Endothelial cell of coronary artery (primary cell): ENCODE measurements at places on chromosomes 6 and 20. TPM values are rescaled to one million over a fixed set of nuclear protein-coding genes. Genes with fewer than 3 reads are reported as not detected.

WFDC5 gene
- not detected in 2 replicates for total RNA-seq

STX11 gene
- 5.7 and 10.4 TPM in 2 replicates for total RNA-seq

CST2 gene
- not detected in 2 replicates for total RNA-seq

RAD21L1 gene
- total RNA-seq = under 0.01 and 0.09 TPM in 2 replicates

RAET1L gene
- total RNA-seq = not detected in 2 replicates

MYB gene
- 0.09 and 0.19 TPM in 2 replicates for total RNA-seq

MYBL2 gene
- total RNA-seq = 10.3 and 20.7 TPM in 2 replicates

PDYN gene
- total RNA-seq = not detected in 2 replicates

DUSP22 gene
- 20.0 and 23.9 TPM in 2 replicates for total RNA-seq

PKHD1 gene
- total RNA-seq = not detected in 2 replicates

CNR1 gene
- under 0.01 and 15.1 TPM in 2 replicates for total RNA-seq

LRFN2 gene
- total RNA-seq = not detected in 2 replicates

RNASET2 gene
- 6.5 and 14.9 TPM in 2 replicates for total RNA-seq
